Common myeloid progenitor, CD34-positive (primary cell): ENCODE measurements at places on chromosomes 3 and 15.

DNA sequence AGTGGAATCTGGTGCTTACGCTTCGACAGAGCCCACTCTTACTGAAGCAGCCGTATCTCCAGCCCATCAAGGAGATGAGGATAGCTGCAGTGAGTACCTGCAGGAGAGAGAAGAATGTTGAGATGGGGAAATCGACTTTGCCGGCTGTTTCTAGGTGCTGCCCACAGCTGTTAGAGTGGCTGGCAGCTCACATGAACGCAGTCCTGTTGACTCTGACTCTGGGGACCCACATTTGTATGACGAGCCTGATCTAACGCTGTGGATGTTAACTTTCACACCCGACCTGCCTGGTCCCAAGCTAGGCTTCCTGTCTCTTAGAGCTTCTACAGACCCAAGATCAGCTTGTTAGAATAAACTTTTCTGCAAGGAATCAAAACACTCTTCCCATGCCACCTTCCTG is 8.9 kb upstream of the DYNLT2B start:
- H3K4me3 ChIP-seq = no peak overlapping the region
- no peaks in the 10 kb centered on the region for H3K36me3 ChIP-seq
- no peaks in the 10 kb centered on the region for H3K4me1 ChIP-seq
- H3K27ac ChIP-seq = no peak overlapping the region
- no peak for DNase-seq
- no peaks in the 10 kb centered on the region for H3K27me3 ChIP-seq

DNA sequence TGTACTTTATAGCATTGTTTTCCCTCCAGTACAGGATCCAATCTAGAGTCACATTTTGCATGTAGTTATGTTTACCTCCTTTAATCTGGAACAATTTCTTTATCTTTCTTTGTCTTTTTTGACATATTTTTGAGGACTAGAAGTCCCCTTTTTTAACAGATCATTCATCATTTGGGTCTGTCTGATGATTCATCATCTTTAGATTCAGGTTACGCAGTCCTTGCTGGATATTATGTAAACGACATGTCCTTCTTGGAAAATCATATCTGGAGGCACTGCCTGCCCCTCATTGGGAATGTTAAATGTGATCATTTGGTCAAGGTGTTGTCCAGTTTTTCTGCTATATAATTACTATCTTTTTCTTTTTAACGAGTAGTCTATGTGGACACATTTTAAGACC is 18.3 kb downstream of the TGM4 start:
- H3K36me3 ChIP-seq = no peaks in the 10 kb centered on the region
- no peak overlapping the region for H3K4me3 ChIP-seq
- H3K27ac ChIP-seq = no peak overlapping the region
- H3K4me1 ChIP-seq = no peaks in the 10 kb centered on the region
- no peaks in the 10 kb centered on the region for H3K27me3 ChIP-seq

GRCh38 chr3:129343643-129344360 is 65.1 kb downstream of the HMCES start:
- no peaks in the 10 kb centered on the region for H3K36me3 ChIP-seq
- no peaks in the 10 kb centered on the region for H3K27me3 ChIP-seq
- DNase-seq = peak; percentile 67
- peaks cover 30% of the 10 kb centered on the region for H3K4me1 ChIP-seq

GRCh38 chr3:29764603-29765254 is 483.9 kb downstream of the RBMS3 start:
- no peaks in the 10 kb centered on the region for H3K27me3 ChIP-seq
- H3K27ac ChIP-seq = no peak overlapping the region
- H3K4me1 ChIP-seq = no peaks in the 10 kb centered on the region
- H3K36me3 ChIP-seq = no peaks in the 10 kb centered on the region
- H3K4me3 ChIP-seq = no peak overlapping the region
- DNase-seq = peak; percentile 49

DNA sequence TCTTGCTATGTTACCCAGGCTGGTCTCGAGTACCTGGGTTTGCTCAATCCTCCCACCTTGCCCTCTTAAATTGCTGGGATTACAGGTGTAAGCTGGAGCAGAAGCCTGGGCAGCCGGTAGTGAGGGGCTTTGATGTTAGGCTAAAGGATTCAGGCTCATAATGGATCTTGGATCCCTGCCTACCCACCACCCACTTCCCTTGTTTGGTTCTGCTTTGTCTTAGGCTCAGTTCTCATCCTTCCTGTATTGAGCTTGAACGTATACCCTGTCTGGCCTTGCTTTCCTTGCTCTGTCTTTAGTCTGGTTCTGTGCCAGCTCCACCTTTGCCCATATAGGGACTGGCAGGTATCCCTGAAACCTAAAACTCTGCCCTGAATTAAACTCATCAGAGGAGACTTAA is 1.7 kb downstream of the PPCDC start:
- no peaks in the 10 kb centered on the region for H3K27me3 ChIP-seq
- H3K27ac ChIP-seq = peak overlapping the region; percentile 27
- no peak overlapping the region for H3K4me3 ChIP-seq
- H3K36me3 ChIP-seq = peaks cover 16% of the 10 kb centered on the region
- H3K4me1 ChIP-seq = peaks cover 56% of the 10 kb centered on the region
- DNase-seq = peak; percentile 55

DNA sequence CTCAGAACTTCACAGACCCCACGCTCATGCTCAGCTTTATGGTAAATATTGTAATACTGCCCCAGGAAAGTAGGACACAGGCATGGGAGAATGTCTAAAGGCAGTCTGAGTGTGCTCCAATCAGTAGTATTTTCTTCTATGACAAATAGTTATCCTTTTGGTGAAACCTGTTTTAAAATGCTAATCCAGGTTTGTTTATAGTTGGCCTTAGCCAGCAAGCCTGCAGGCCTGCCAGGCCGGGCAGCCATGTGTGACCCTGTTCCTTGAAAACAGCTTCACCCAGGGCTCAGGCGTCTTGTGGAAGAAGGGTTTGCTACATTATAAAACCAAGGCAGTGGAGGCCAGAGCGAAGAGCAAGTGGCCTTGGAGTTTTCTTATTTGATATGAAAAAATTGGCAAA is 104.7 kb downstream of the SEMA6D start:
- peaks cover 2% of the 10 kb centered on the region for H3K27me3 ChIP-seq
- H3K4me1 ChIP-seq = no peaks in the 10 kb centered on the region
- H3K36me3 ChIP-seq = no peaks in the 10 kb centered on the region
- H3K4me3 ChIP-seq = no peak overlapping the region
- H3K27ac ChIP-seq = no peak overlapping the region

DNA sequence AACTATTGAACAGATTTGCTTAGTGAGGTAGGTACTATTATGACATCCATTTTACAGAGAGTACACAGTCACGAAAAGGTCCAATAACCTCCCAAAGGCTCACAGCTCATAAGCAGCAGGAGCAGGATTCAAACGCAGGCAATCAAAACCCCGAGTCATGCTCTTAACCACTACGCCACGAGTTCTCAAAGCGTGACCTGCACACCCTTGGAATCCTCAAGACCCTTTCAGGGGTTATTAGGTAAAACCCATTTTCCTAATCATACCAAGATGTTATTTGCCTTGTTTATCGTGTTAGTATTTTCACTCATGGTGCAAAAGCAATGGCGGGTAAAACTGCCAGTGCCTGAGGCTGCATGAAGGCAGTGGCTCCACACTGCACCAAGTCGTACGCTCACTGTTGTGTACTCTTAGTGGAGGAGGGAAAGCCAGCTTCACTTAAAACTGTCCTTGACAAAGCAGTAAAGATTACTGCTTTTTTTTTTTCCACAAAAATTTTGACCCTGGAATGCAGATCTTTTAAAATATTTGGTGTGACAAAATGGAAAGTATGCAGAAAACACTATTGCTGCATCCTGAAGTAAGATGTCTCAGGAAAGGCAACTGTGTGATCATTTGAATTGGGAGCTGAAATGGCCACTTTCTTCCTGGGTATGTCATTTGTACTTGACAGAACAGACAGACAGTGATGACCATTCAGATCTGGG is 96.1 kb downstream of the IGF2BP2 start:
- H3K4me3 ChIP-seq = no peak overlapping the region
- no peak overlapping the region for H3K27ac ChIP-seq
- H3K36me3 ChIP-seq = peaks cover 4% of the 10 kb centered on the region

DNA sequence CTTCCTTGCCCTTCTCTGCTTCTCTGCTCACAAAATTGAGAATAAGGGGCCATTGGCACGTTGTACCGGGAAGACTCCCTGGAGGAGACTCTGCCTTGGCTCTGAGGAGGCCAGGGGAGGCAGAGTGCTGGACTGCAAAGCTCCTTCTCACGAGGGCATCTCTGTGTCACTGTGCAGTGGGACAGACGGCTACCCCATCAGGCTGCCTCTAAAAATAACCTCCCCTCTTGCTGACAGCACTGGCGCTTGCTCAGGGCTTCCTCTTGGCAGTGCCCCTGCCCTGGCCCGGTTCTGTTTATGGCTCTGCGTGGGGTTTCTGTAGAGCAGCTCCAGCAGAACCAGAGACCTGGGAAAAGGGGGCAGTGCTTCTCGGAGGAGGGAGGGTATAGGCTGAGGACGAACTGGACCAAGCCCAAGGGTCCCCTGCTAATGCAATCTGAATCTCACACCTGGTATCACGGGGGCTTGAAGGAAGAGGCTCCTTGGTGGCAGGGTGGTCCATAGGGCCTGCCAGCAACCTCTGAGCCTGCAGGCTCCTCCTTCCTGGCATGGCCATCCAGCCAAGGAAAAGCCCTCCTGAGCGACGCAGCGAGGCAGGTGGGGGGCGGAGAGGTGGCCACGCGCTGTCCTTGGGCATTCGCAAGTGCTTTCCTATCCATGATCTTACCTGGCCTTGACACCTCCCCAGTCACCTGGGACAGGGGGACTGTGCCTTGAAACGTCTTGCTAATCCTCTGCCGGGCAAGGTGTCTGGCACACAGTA is 63.3 kb upstream of the TLE3 start:
- H3K36me3 ChIP-seq = no peaks in the 10 kb centered on the region
- H3K27me3 ChIP-seq = no peaks in the 10 kb centered on the region
- DNase-seq = no peak
- H3K4me1 ChIP-seq = peaks cover 27% of the 10 kb centered on the region
- no peak overlapping the region for H3K27ac ChIP-seq

- peak; percentile 82 for DNase-seq
- no peaks in the 10 kb centered on the region for H3K36me3 ChIP-seq
- peaks cover 12% of the 10 kb centered on the region for H3K4me1 ChIP-seq
- no peak overlapping the region for H3K27ac ChIP-seq
- peaks cover 54% of the 10 kb centered on the region for H3K27me3 ChIP-seq
- H3K4me3 ChIP-seq = peak overlapping the region; percentile 57
These were observed 105.5 kb downstream of the SEMA5B start for GRCh38 chr3:122921791-122922651.

GRCh38 chr3:13718436-13718835 is 161.4 kb downstream of the WNT7A start:
- H3K27ac ChIP-seq = no peak overlapping the region
- H3K27me3 ChIP-seq = no peaks in the 10 kb centered on the region
- no peaks in the 10 kb centered on the region for H3K4me1 ChIP-seq
- H3K36me3 ChIP-seq = no peaks in the 10 kb centered on the region

DNA sequence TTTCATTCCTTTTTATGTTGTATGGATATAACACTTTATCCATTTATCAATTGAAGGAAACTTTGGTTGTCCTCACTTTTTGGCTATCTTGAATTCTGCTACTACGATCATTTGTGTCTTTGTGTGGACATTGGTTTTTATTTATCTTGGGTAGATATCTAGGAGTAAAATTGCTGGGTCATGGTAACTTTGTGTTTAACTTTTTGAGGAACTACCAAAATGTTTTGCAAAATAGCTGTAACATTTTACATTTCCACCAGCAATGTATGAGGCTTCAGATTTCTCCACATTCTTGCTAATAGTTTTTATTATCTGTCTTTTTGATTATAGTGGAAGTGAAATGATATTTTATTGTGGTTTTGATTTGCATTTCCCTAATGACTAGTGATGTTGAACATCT is 55.6 kb downstream of the TLNRD1 start:
- H3K4me1 ChIP-seq = peaks cover 25% of the 10 kb centered on the region
- no peaks in the 10 kb centered on the region for H3K36me3 ChIP-seq
- H3K27ac ChIP-seq = no peak overlapping the region
- DNase-seq = peak; percentile 87

- peaks cover 7% of the 10 kb centered on the region for H3K4me1 ChIP-seq
- no peaks in the 10 kb centered on the region for H3K36me3 ChIP-seq
- DNase-seq = no peak
- peaks cover 25% of the 10 kb centered on the region for H3K27me3 ChIP-seq
These were observed 5.9 kb upstream of the WNT5A start for GRCh38 chr3:55492976-55493375.

DNA sequence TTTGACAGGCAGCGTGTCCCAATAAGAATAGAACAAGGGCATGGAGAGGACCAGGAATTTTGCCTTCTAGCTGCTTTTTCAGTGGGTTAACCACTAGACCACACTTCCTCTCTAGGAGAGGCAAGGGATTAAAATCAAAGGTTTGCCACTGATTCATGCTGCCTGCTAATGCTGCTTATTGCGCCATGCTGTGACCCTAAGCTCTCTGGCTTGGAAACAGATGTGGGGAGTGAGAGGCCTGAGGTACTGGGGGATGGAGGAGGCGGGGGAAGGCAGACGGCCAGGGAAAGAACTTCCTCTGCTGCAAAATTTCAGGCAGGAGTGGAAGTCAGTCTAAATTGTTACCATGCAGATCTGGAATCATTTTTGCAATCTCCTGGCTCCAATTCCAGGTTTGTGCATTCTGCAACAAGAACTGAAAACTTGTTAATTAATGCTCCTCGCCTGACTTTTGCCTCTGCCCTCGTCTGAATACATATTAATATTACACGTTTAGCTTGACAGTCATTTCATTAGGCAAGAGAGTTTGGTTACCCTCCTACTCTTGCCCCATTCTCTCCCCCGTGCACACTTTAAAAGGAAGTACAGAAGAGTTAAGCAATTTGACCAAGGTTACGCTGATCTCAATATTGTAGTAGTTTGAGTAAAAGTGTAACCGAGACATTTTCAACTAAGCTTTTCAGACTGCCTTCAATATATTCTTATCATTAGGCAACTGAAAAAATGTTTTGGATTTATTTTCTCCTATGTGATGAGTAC is 121.7 kb upstream of the SPRED1 start:
- H3K4me1 ChIP-seq = no peaks in the 10 kb centered on the region
- H3K36me3 ChIP-seq = no peaks in the 10 kb centered on the region
- H3K27me3 ChIP-seq = no peaks in the 10 kb centered on the region
- DNase-seq = peak; percentile 19

GRCh38 chr15:67685008-67685599 is 140.2 kb upstream of the SKOR1 start:
- no peak overlapping the region for H3K4me3 ChIP-seq
- peaks cover 8% of the 10 kb centered on the region for H3K36me3 ChIP-seq
- H3K4me1 ChIP-seq = no peaks in the 10 kb centered on the region
- DNase-seq = peak; percentile 76
- no peaks in the 10 kb centered on the region for H3K27me3 ChIP-seq
- no peak overlapping the region for H3K27ac ChIP-seq

DNA sequence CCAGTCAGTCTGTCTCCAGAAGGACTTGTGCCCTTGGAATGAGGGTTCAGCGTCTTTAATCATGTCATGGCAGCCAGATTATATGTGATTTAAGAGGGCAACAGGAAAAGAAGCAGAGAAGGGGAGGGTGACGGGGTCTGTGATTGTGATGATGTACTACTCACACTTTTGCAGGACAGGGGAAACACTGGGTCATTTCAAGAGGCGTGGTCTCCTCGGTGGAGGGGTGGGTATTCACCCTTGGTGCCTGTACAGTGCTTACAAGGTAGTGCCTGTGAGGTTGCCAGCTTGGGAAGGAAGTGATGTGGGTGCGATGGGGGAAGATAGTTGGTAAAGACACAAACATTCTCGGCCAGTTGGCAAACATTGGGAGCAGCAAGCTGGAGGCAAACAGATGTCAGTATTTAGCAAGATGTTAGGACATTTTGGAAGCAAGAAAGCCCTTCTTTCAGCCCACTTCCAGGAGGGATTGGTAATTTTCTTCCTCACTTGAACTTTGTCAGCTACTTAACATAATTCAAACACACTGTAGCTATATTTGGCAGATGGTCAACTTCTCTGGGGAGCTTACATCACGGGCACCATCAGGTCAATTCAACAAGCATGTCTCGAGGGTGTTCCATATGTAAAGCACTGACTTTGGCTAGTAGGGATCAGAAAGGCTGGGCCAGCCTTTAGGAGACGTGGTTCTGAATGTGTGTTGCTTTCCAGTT is 71.4 kb upstream of the ROPN1 start:
- H3K27me3 ChIP-seq = no peaks in the 10 kb centered on the region
- no peak for DNase-seq
- no peak overlapping the region for H3K4me3 ChIP-seq
- no peaks in the 10 kb centered on the region for H3K4me1 ChIP-seq
- H3K36me3 ChIP-seq = no peaks in the 10 kb centered on the region
